NCI-H2227 treated with DMSO at 0.1 percent for 48 hours (cell line): ENCODE measurements at places on chromosomes 12 and 14.

- DNase-seq = peak; percentile 43
These were observed 35.1 kb upstream of the SRRM4 start for GRCh38 chr12:118946256-118946655.

DNA sequence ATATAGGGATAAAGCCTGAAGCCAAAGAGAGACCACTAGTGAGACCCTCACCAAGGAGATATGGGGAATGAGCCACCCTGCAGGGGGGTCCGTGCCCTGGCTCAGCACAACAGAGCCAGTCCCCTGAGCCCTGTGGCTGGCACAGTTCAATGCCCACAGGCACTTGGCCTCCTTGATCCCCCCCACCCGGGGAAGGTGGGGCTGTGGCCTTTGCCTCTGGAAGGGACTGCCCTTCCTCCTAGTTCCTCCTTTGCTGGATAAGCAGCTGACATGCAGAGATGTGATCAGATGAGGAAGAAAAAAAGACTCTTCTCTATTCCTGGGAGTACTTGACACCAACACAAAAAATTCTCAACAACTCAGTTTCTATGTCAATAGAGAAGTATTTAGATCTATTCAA, 19.9 kb downstream of the TTC7B start:
- no peak for DNase-seq

- DNase-seq = no peak
These were observed 401.4 kb downstream of the PCNX1 start for GRCh38 chr14:71308671-71309070.

GRCh38 chr12:56818629-56819028, 55.5 kb downstream of the HSD17B6 start:
- no peak for DNase-seq

- no peak for DNase-seq
These were observed 5.2 kb upstream of the CNPY2 start for GRCh38 chr12:56321027-56321426.

DNA sequence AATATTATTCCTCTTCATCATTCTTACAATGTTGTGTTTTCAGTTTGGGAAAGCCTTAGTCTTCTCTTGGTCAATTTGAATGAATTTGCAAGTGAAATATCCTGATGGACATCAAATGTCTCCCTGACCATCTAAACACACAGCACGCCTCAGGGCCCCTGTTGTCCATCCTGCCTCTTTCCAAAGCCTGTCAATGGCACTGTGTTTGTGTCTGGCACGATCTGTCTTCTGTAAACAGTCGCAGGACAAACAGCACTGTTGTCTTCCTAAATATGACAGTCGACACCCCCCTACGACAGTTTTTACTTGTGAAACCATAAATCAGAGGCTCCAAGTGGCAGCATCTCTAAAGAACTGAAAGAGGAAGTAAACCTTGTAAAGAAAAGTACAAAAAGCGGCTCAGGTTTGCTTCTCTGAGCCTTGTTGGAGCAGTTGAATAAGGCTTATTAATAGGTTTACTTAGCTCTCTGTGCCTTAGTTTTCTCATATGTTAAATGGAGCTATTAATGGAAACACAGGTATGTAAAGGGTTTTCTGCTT, 285.8 kb downstream of the NRXN3 start:
- no peak for DNase-seq

- peak; percentile 50 for DNase-seq
These were observed 257.7 kb downstream of the NAV3 start for GRCh38 chr12:78088391-78088832.

- DNase-seq = no peak
These were observed 40.5 kb downstream of the RASSF3 start for GRCh38 chr12:64650762-64651161.

GRCh38 chr12:131090274-131091210, 136.8 kb downstream of the ADGRD1 start:
- no peak for DNase-seq

- DNase-seq = peak; percentile 24
These were observed 25.7 kb downstream of the METTL25 start for GRCh38 chr12:82383930-82384552.

- DNase-seq = no peak
These were observed 141.1 kb downstream of the HMGA2 start for GRCh38 chr12:65965358-65965757.

DNA sequence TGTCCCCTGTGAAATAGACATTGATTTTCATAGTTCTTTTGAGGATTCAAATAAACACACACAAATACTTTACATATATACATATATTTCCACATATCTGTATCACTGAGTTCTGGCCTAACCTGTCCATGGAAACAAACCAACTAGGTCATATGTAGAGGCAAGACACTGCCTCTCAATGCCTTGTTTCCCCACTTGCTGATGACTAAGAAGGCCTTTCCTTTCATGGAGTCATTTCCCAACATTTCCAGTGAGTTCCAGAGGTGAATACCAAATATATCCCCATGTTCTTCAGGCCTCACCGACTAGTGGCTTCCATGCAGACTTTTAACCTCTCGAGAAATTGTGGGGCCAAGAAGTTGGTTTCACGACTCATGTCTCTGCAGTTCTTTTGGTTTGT, 120.8 kb downstream of the DNAI7 start:
- DNase-seq = no peak

- no peak for DNase-seq
These were observed 57.8 kb downstream of the GALNT16 start for GRCh38 chr14:69317780-69318179.

DNA sequence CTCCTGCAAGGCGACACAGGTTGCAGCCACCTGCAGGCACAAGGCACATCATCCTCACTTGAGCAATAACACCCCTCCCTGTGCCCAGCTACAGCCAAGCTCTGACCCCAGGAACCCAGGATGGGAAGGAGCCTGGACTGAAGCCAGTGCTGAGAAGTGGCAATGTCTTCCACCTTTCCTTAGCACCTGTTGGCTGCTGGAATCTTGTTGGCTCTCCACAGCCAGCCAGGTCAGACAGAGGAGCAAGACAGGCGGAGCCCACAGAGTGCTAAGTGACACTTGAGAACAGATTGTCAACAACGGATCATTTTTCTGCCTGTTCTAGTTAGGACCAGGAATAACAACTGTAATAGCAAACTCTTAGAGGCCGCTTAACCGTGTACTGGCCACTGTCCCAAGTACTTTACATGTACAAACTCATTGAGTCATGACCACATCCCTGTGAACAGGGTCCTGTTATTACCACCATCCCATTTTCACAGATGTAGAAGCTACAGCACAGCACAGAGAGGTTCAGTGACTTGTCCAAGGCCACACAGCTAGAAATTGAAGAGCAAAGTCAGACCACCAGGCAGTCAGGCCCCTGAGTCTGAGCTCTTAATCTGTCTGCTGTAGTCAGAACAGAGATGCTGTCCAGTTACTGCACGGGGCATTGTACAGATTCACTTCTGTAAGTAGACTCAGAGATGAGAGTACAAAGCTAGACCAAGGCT, 45.6 kb downstream of the RNFT2 start:
- no peak for DNase-seq

DNA sequence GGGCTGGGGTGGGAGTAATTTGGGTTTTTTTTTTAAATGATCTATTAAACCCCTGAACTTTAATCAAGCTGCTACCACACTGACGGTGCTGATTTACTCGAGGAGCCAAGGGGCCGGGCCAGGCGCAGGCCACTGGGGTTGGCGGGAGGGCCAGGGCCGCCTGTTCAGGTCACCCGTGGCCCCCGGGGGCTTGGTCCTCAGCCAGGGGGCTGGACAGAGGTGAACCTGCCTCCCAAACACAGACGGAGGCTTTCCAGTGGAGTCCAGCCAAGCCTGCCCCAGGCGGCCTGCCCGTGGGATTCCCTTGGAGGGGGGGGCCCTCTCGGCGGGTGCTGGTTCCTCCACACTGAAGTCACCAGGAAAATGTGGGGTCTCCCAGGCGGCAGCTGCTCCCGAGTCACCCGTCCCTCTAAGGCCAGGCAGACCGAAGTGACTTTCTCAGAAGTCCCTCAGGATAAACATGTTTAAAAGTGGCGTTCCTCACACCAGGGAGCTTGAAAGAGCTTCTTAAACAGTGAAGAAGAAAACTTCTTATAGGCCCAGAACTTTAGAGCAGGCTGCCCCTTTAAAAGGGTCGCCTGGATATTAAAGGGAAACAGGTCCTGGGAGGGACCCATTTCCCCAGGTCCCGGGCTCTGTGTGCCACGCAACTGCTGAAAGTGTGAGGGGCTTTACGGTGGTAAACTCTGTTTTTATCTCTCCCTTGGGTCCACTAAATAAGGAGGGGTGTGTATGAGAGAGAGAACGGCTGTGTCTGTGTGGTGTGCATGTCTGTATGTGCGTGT, 167.2 kb upstream of the GSC start:
- no peak for DNase-seq

- DNase-seq = no peak
These were observed 28.4 kb upstream of the BDKRB2 start for GRCh38 chr14:96176275-96176674.

GRCh38 chr14:87834594-87834993, 158.4 kb downstream of the GALC start:
- DNase-seq = no peak

GRCh38 chr14:33480887-33481184, 470.0 kb downstream of the EGLN3 start:
- DNase-seq = no peak

DNA sequence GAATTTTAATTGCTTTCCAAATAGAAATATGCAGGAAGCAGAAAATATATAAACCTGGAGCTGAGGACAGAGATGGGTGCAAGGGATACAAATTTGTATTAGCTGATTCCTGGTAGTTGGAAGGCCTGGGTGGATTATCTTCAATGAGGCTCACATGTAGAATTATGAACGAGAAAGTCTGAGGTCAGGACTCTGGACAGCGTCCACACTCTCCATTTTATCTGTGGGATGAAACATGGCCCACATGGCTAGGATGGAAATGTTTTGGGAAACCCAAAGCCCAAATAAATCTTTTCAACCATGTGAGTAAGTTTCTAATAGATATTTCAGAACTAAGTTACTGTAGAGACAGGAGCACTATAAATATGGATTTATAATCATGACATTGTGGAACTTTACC, 256.1 kb downstream of the APAF1 start:
- DNase-seq = no peak

- DNase-seq = no peak
These were observed 798 bp upstream of the RASAL1 start for GRCh38 chr12:113136128-113136989.

DNA sequence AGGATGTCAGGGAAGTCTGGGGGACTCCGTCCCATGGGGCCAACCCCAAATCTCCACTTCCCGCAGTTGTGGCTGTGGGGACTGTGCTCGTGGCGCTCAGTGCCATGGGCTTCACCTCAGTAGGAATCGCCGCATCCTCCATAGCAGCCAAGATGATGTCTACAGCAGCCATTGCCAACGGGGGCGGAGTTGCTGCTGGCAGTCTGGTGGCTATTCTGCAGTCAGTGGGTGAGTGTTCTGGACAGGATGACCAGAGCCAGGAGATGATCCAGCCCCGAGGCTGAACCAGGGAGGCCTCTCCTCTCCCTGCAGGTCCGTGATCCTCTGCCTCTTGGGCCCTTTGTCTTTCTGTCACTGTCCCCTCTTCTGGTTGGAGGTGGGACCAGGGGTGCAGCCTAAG, 8.8 kb upstream of the IFI27 start:
- DNase-seq = no peak

- DNase-seq = no peak
These were observed 63.2 kb downstream of the AMN start for GRCh38 chr14:102985665-102986064.

DNA sequence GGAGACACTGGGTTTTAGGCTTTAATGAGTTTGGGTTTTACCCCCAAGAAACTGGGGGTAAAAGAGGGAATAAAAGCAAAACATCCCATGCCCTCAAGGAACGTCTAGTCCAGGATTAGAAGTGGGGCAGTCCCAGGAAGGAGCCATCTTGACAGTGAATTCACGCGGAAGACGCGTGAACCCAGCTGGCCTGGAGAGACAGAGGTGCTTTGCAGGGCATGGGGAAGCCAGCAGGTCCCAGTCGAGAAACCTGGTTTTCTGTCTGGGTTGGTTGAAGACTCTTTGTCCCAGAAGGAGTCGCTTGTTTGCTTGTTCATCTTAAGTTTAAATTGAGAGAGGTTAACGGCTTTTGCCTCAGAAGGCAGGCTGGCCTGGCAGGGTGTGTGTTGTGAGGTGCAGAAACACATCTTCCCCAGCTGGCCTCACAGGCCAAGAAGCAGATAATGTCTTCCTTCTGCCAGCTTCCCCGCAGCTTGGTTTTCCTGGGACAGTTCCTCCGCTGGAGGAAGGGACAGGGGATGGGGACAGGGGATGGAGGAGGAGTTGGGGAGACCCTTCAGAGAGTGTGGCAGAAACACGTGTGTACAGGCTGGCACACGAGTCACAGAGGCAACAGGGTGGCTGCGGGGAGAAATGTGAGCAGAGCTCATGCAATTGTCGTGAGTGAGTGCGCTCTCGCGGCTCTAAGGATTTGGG, 18.5 kb upstream of the CD9 start:
- no peak for DNase-seq

DNA sequence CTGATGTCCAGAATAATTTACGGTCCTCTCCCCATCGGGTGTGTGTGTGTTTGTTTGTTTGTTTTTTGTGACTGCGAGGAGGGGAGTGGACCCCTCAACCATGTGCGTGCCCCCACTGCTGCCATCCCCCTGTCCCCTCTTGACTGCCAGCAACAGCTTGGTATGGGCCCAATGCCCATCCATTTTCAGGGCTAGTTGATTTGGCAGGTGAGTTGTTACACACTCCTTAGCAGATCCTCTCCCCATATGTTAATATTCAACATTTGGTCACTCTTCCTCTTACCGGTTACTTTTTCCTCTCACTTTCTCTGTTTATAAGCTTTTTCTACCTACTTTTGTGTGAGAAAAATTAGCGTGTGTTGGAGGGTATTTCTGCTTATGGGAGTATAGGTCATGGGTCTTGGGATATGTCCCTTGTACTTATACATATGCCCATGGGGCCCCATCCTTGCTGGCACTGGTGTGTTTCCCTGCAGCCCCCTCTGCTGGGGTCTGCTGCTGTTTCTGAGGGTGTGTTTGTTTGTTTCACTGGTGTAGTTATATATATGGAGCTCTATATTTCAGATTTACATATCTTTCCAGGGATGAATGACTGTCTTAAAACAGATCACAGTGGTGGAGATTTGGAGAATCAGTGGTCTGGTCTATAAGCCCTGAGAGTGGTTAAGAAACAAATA, 33.8 kb downstream of the ZFHX2 start:
- peak; percentile 36 for DNase-seq

- no peak for DNase-seq
These were observed 4.8 kb downstream of the ELK3 start for GRCh38 chr12:96198965-96199364.

GRCh38 chr12:110555577-110556406, 27.3 kb downstream of the PPTC7 start:
- no peak for DNase-seq

GRCh38 chr12:56159482-56160192, 1.5 kb downstream of the MYL6 start:
- no peak for DNase-seq

- DNase-seq = no peak
These were observed 11.5 kb upstream of the C14orf132 start for GRCh38 chr14:96027431-96028355.

GRCh38 chr12:52389313-52390207, 4.1 kb upstream of the KRT84 start:
- DNase-seq = no peak

- DNase-seq = no peak
These were observed 145.0 kb downstream of the CAND1 start for GRCh38 chr12:67414011-67414715.

- no peak for DNase-seq
These were observed 71.2 kb downstream of the VCPKMT start for GRCh38 chr14:50045039-50045711.

GRCh38 chr14:26810631-26811030, 212.8 kb upstream of the NOVA1 start:
- no peak for DNase-seq
